Brain (organoid and tissue), 16 donors: ENCODE measurements at places on chromosomes 16 and 17. TPM values are rescaled to one million over a fixed set of nuclear protein-coding genes. Genes with fewer than 3 reads are reported as not detected.

The CLEC3A gene
- polyA plus RNA-seq = not detected

The LDAF1 gene
- 4.8 TPM for polyA plus RNA-seq

The TUBB3 gene
- 1,475 TPM for polyA plus RNA-seq

The SPECC1 gene
- 34.9 TPM for polyA plus RNA-seq

The TLCD2 gene
- polyA plus RNA-seq = 0.27 TPM

The POLR3E gene
- 14.9 TPM for polyA plus RNA-seq

The ATAD5 gene
- polyA plus RNA-seq = 0.56 TPM

The ZP2 gene
- not detected for polyA plus RNA-seq

The CCDC43 gene
- polyA plus RNA-seq = 15.7 TPM

The KIAA0513 gene
- polyA plus RNA-seq = 18.2 TPM

The G6PC1 gene
- polyA plus RNA-seq = not detected

The FBXW10 gene
- not detected for polyA plus RNA-seq

The NETO2 gene
- 10.8 TPM for polyA plus RNA-seq

The TBC1D3K gene
- polyA plus RNA-seq = not detected

The MSRB1 gene
- 24.5 TPM for polyA plus RNA-seq

The KCNJ16 gene
- 2.1 TPM for polyA plus RNA-seq

The DECR2 gene
- polyA plus RNA-seq = 7.7 TPM

The NPIPA8 gene
- 3.8 TPM for polyA plus RNA-seq

The DDX19B gene
- 98.4 TPM for polyA plus RNA-seq

The SLC47A2 gene
- not detected for polyA plus RNA-seq

The FBXO39 gene
- not detected for polyA plus RNA-seq

The NPLOC4 gene
- 55.3 TPM for polyA plus RNA-seq

The KRT23 gene
- polyA plus RNA-seq = not detected

The SF3B3 gene
- polyA plus RNA-seq = 328 TPM

The MFAP4 gene
- 30.0 TPM for polyA plus RNA-seq

The TAC4 gene
- polyA plus RNA-seq = not detected

The TP53TG3B gene
- 13.1 TPM for polyA plus RNA-seq

The DUS2 gene
- 13.0 TPM for polyA plus RNA-seq

The KRTAP29-1 gene
- polyA plus RNA-seq = not detected

The FLII gene
- polyA plus RNA-seq = 129 TPM

The CTF1 gene
- polyA plus RNA-seq = 4.1 TPM

The CES5A gene
- not detected for polyA plus RNA-seq

The SLC6A2 gene
- polyA plus RNA-seq = not detected

The SEPTIN12 gene
- polyA plus RNA-seq = not detected

The PTX4 gene
- not detected for polyA plus RNA-seq

The RNF222 gene
- not detected for polyA plus RNA-seq

The DPEP3 gene
- polyA plus RNA-seq = 0.15 TPM

The CDH1 gene
- 148 TPM for polyA plus RNA-seq

The CLEC19A gene
- not detected for polyA plus RNA-seq

The COPZ2 gene
- 7.2 TPM for polyA plus RNA-seq

The MPP3 gene
- 1.4 TPM for polyA plus RNA-seq

The SDR42E2 gene
- polyA plus RNA-seq = not detected

The SLC16A13 gene
- polyA plus RNA-seq = 1.8 TPM

The HOXB7 gene
- polyA plus RNA-seq = 37.1 TPM

The TP53TG3C gene
- not detected for polyA plus RNA-seq

The SPATA22 gene
- 0.46 TPM for polyA plus RNA-seq
